ENCODE measurements at places on chromosomes 1 and 21.

DNA sequence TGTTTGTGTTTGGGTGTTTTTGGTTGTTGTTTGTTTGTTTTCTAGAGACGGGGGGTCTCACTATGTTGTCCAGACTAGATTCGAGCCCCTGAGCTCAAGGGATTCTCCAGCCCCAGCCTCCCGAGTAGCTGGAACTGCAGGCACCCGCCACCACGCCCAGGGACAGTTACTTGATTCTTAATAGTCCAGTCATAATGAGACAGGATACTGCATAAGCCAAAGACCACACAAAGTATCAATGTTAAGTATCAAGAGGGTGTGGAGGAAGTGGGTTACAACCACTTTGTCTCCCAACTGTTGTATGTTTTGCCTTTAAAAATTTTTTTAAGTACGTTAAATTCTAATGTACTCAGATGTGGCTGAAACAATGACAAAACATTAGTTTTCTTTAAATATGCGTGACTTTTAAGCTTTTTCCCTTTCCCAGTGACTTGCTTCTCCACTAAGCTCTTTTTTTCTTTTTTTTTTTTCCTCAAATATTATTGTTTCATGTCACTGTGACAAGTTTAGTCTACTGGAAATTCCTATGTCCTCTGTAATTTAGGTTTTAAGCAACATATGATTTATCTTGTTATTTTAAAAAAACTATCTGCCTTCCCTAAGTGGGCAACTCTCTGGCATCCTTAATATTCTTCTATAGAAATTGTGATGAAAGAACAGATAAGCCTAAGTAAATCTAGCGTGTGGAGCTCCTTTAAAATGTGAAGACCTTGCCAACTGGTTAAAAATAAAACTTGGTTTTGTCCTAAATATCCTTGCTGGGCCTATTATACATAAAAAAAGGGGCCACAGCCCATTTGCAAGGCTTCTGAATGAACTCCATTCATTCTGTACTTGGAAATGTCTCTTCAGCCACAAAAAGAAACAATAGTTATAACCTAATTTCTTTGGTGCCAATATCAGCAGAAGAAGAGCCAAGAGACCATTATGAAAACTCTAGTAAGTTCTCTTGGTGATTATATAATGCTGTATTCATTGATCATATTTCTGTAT is 56.2 kb upstream of the DPH5 start:
- no peak for DNase-seq

- DNase-seq = no peak
Observed at GRCh38 chr1:167330601-167331293, 110.1 kb downstream of the POU2F1 start.

DNA sequence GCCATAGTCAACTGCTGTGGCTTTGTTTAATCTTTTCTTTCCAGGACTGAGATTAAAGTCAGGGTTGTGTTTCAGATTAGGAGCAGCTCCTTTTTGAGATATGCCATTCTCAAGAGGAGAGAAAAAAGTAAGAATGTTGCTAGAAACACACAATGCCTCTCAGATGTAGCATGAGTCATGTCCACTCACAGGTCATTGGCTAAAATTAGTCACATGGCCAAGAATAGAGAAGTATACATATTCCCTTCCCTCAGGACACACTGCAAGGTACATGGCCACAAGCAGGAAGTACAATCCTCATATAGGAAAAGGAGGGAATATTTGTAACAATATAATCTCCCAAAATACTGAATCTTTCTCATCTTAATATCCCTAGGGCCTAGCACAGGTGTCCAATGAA is 141.9 kb upstream of the PTBP2 start:
- DNase-seq = no peak

DNA sequence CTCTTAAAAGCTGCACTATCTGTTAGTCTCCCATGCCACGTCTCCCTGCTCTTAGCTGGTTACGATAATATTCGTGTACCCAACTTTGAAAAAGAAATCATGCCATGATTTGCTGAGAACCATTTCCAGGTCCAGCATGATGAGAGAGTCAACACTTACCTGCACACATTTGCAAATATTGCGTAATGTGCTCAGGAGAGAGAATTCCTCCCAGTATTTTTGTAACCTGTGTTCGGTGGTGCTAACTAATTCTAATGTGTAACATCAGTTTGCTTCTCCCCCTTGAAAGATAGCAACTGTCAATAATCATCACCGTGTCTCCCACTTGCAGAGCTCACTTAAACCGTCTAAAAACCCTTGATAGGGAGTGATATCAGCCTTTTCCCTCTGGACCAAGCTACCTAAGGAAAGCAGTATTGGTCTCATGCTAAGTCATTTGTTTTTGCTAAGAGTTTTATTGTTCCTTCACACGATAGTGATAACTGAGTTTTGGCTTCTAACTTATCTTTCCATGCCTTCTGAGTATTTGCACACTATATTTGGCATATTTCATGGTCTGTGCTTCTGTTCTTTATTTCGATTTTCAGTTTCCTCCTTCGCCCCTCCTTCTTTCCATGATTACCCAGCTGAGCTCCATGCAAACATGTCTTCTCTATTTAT is 61.1 kb upstream of the IRF2BP2 start:
- DNase-seq = no peak

DNA sequence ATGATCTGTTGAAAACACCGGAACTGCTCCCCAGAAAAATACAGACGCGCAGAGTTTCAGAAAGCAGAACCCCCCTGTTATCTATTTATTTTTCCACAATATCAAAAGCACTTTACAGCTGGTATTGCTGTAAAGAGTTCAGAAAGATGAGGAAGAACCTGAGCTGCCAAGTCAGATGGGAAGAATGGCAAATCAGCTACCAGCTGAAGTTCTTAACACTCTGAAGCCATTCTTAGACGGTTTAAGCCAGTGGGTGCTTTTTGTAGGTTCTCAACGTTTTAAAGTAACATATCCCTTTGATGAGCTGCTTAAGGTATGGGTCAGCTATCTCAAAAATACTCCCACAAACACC is 714 bp upstream of the AKIRIN1 start:
- no peak for DNase-seq

- DNase-seq = no peak
Observed at GRCh38 chr1:12435639-12436344, 182.2 kb downstream of the DHRS3 start.

DNA sequence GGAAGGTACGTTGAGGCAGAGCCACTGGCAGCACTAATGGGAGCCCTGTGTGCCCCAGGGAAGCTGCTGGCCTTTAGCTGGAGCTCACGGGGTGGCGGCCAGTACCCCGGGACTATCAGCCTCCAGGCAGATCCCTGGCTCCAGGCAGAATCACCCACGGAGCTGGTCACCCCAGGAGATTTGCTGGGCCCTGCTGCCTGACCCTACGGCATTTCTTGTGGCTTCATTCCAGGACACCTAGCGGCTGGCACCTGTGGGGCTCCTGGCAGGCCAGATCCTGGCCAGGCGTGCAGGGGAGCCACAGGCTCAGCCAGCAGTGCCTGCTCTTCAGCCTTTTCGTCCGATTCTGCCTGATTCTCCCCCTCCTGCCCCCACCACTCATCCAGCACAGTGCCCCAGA is 7.1 kb downstream of the PADI1 start:
- no peak for DNase-seq
